CD4-positive, alpha-beta memory T cell (primary cell): ENCODE measurements at places on chromosomes 5 and 9.

GRCh38 chr9:136602193-136602885, 56.5 kb upstream of the NOTCH1 start:
- no peak for DNase-seq

DNA sequence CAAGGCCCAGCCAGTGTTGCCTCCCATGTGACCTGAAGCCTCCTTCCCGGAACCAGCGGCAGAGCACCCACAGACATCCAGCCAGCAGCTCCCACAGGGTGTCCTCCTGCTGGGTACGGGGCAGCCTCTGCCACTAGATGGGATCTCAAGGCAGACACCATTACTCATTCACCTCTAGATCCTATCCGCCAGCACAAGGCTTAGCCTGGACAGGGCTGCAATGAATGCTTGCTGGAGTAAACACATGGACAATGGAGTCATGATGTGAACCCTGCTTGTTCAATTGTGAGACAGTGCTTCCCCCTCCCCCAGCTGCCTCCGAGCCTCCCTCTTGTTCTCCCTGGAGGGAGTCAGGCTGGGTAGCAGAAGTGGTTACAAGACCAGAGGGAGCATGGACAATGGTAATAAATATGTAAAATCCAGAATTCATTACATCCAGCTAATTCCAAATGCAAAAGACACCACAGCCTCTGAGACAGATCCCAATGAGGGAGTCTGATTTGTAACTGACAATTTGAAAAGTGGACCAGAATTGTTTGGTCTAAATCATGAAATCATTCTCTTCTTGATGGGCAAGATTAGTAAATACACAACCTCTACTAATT, 132.0 kb downstream of the CRB2 start:
- no peak for DNase-seq

GRCh38 chr5:176995896-176996767, 10.4 kb downstream of the UIMC1 start:
- DNase-seq = no peak

DNA sequence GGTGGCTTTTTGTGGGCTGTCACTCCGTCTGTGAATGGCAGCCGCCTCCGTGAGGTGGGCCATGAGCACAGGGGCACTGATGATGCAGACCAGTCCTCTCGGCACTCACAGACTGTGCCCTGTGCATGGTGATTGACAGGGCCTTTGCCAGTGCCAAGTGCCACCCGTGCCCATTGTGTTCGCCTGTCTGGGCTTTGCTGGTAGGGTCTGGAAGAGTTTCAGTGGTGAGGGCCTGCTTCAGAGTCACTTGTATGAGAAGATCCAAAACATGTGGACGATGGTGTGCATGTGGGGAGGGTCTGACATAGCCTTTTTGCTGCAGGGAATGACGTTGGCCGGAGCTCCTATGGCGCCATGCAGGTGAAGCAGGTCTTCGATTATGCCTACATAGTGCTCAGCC, 34.9 kb downstream of the TENT4A start:
- no peak for DNase-seq

GRCh38 chr9:122118343-122119165, 25.4 kb upstream of the TTLL11 start:
- DNase-seq = no peak
